Naive thymus-derived CD4-positive, alpha-beta T cell (primary cell): ENCODE measurements at places on chromosomes 7 and 10.

- H3K4me3 ChIP-seq, result no peak overlapping the region
- H3K4me1 ChIP-seq, result no peaks in the 10 kb centered on the region
- H3K27me3 ChIP-seq, result no peaks in the 10 kb centered on the region
- DNase-seq, result no peak
- H3K27ac ChIP-seq, result no peak overlapping the region
Observed at GRCh38 chr10:78552261-78552811, 516.4 kb upstream of the ZMIZ1 start.

DNA sequence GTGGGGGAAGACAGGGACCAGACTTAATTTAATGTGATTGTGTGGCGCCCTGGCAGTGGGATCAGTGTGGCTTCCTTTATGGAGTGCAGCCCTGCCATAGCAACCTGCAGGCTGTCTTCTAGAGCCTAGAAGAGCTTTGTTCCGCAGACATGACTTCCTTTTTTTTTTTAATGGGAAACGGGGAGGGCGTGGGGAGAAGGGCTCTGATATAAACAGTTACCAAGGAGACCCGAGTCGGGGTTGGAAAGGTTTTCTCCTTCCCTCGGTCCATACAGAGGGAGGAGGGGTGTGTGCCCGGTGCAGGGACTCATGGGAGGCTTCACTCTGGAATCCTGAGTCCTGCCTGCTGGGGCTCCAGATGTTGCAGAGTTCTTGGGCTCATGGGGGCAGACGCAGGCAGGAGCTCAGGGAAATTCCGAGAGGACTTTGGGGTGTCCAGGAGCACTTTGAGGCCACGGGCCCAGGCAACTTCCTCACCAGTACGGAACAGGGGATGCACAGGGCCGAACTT, 26.9 kb downstream of the TMEM120A start:
- H3K4me3 ChIP-seq, result no peak overlapping the region
- H3K27ac ChIP-seq, result no peak overlapping the region
- H3K27me3 ChIP-seq, result no peaks in the 10 kb centered on the region
- H3K36me3 ChIP-seq, result peaks cover 34% of the 10 kb centered on the region

- no peak overlapping the region for H3K27ac ChIP-seq
- no peaks in the 10 kb centered on the region for H3K27me3 ChIP-seq
Observed at GRCh38 chr7:40329601-40330153, 194.9 kb downstream of the SUGCT start.

- no peak overlapping the region for H3K4me3 ChIP-seq
- H3K27ac ChIP-seq, result no peak overlapping the region
- no peaks in the 10 kb centered on the region for H3K27me3 ChIP-seq
- DNase-seq, result no peak
Observed at GRCh38 chr7:27872356-27873275, 132.7 kb downstream of the TAX1BP1 start.

- no peak for DNase-seq
- H3K36me3 ChIP-seq, result no peaks in the 10 kb centered on the region
- H3K27me3 ChIP-seq, result no peaks in the 10 kb centered on the region
- H3K4me3 ChIP-seq, result no peak overlapping the region
- no peak overlapping the region for H3K27ac ChIP-seq
- no peaks in the 10 kb centered on the region for H3K4me1 ChIP-seq
Observed at GRCh38 chr7:91327346-91327745, 63.1 kb downstream of the FZD1 start.

DNA sequence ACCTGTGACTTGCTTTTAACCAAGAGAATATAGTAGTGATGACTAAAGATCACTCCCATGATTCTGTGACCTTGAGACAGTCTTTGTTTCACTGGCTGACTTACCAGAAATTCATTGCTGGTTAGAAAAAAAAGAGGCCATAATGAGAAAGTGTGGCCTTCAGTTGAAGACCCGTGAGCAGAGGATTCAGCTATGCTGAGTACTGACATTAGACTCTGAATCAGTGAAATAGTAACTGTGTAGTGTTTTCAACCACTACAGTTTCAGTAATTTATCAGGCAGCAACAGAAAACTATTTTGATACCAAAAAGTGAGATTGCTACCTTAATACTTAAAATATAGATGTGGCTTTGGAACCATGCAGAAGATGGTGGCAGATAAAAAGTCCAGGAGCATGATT, 298.0 kb upstream of the KCND2 start:
- H3K27me3 ChIP-seq, result no peaks in the 10 kb centered on the region
- no peaks in the 10 kb centered on the region for H3K4me1 ChIP-seq
- H3K36me3 ChIP-seq, result no peaks in the 10 kb centered on the region
- H3K4me3 ChIP-seq, result no peak overlapping the region

- H3K36me3 ChIP-seq, result no peaks in the 10 kb centered on the region
- H3K4me3 ChIP-seq, result no peak overlapping the region
Observed at GRCh38 chr10:91096274-91096673, 124.2 kb upstream of the PCGF5 start.

GRCh38 chr10:131790021-131790420, 110.8 kb upstream of the PPP2R2D start:
- no peak overlapping the region for H3K4me3 ChIP-seq
- no peaks in the 10 kb centered on the region for H3K27me3 ChIP-seq
- H3K27ac ChIP-seq, result no peak overlapping the region

DNA sequence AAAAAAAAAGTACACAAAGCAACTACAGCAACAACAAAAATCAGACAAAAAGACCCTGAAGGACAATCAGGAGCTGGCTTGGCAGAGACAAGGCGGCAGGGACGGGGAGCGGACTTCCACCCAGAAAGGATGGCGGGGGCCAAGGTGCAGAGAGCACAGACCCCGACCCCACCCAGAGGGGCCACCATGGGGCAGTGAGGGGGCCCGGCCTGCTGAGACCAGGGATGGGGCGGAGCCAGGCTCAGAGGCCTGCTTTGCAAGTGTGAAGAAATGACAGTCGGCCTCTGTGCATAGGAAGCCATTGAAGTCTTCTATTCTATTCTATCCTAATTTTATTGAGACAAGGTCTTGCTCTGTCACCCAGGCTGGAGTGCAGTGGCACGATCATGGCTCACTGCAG, 82.0 kb downstream of the ELFN1 start:
- H3K27ac ChIP-seq, result no peak overlapping the region
- DNase-seq, result no peak
- H3K27me3 ChIP-seq, result no peaks in the 10 kb centered on the region
- no peaks in the 10 kb centered on the region for H3K36me3 ChIP-seq

DNA sequence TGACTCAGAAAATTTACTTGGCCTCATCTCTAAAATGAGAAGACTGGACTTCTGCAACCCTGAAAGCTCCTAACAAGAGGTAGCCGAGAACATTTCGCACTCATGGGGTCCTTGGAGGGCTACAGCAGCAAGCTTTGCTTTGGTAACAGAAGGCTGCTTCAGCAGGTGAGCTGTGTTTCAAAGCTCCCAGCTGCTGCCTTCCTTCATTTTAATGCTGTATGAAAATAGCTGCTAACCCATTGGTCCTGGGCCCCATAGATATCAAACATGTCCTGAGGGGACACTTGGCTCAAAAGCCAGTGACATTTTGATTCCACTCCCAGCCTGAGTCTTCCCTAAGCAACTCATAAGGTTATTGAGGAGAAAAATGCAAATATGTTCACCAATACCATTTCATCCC, 14.3 kb upstream of the MALSU1 start:
- H3K27me3 ChIP-seq, result no peaks in the 10 kb centered on the region
- no peaks in the 10 kb centered on the region for H3K4me1 ChIP-seq
- H3K4me3 ChIP-seq, result no peak overlapping the region
- no peaks in the 10 kb centered on the region for H3K36me3 ChIP-seq
- no peak for DNase-seq

DNA sequence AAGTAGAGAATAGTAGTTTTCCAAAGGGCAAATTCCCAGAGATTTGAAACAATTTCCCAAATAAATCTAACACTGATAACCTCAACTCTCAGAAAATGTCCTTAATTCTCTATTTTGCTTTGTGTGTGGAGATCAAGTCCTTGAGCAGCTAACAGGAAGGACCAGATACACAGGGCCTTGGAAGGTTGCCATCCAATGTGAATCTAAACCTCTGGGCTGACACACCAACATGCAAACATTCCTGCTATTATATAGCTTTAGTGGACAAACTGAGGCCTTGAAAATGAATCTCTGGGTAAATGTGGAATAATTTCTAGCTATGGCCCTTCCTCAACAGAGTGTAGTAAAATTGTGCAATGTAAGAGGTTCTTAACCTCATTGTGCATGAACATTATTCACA, 44.1 kb upstream of the PARD3 start:
- H3K4me3 ChIP-seq, result no peak overlapping the region
- no peak for DNase-seq
- H3K27ac ChIP-seq, result no peak overlapping the region
- H3K27me3 ChIP-seq, result no peaks in the 10 kb centered on the region

DNA sequence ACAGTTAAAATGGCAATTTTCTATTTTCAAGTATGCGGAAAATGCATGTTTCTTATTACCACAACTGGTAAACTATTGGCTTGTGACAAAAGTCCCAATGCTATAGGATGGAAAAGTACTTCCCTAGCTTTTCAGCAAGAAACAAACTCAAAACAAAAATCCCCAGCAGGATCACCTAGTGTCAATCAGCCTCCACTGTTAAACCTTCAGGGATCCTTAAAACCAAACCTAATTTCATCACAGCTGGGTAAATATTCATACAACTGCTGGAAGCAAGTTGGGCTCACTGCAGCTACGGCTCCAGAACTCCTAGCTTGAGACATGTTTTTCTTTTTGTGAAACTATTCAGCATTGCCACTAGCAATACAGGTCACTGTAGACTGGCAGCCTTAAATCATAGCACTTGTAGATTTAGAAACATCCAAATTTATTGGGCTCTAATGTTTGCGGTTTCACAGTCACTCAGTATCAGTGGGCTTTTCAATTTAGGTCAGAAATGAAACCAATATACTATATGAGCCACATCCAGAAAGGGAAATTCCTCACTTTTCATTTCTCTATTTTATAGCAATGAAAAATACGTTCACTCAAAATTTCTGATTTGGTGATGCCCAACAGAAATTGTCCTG, 145.2 kb upstream of the ANK3 start:
- no peak for DNase-seq
- no peak overlapping the region for H3K27ac ChIP-seq
- no peaks in the 10 kb centered on the region for H3K4me1 ChIP-seq
- H3K36me3 ChIP-seq, result peaks cover 3% of the 10 kb centered on the region
- H3K27me3 ChIP-seq, result no peaks in the 10 kb centered on the region
- H3K4me3 ChIP-seq, result no peak overlapping the region

- H3K4me3 ChIP-seq, result no peak overlapping the region
- no peak for DNase-seq
- H3K27ac ChIP-seq, result no peak overlapping the region
- H3K27me3 ChIP-seq, result no peaks in the 10 kb centered on the region
- H3K4me1 ChIP-seq, result no peaks in the 10 kb centered on the region
Observed at GRCh38 chr7:26587536-26587935, 276.9 kb downstream of the SKAP2 start.

DNA sequence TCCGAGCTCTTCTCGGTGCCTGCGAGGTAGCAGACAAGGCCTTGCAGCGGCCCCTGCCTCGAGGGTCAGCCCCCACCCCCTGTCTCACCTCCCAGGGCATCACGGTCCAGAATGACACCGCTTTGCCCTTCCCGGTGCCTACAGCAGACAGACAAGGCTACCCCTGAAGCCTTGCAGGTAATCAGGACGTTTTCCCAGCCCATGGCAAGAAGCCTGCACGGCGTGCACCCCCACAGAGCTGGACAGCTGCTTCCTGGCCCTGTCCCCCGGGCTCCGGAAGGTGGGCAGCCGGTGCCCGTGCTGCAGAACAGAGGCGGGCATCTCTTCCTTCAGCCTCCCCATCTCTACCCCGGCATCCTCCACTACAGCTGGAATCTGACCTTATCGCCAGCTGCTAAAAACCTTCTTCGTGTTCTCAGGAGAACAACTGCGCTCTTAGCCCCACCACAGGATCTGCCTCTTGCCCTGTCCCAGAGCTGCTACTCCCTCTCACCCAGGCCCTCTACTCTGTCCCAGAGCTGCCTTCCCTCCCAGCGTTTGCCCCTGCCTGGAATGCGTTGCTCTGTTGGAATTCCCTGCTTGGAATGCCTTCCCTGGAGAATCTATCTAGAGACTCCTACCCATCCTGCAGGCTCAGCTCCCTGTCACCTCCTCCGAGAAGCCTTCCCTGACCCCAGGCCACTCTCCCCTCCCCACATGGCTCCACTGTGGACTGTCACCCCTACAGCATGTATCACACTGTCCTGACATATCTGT, 4.7 kb downstream of the MYL10 start:
- no peak overlapping the region for H3K27ac ChIP-seq
- no peaks in the 10 kb centered on the region for H3K36me3 ChIP-seq
- no peaks in the 10 kb centered on the region for H3K4me1 ChIP-seq
- no peak for DNase-seq
- H3K4me3 ChIP-seq, result no peak overlapping the region
- H3K27me3 ChIP-seq, result no peaks in the 10 kb centered on the region

DNA sequence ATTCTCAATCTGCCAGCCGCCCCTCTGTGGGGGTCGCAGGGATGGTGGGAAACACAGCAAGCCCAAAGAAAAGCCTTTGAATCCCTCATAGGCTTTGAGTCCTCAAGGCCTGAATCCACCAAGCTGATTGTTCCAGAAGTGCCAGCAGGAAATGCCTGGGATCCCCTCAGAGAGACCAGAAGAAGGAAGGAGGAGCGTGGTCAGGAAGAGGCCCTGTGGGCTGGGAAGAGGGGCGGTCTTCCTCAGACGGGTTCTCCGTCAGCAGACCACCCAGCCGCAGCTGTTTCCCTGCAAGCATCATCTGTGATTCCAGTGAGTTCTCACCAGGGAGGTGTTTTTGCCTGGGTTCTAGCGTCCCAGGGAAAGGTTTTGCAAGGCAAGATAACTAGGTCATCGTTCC, 190.0 kb upstream of the KLF6 start:
- no peak for DNase-seq
- no peaks in the 10 kb centered on the region for H3K36me3 ChIP-seq
- no peaks in the 10 kb centered on the region for H3K27me3 ChIP-seq
- peaks cover 79% of the 10 kb centered on the region for H3K4me1 ChIP-seq

DNA sequence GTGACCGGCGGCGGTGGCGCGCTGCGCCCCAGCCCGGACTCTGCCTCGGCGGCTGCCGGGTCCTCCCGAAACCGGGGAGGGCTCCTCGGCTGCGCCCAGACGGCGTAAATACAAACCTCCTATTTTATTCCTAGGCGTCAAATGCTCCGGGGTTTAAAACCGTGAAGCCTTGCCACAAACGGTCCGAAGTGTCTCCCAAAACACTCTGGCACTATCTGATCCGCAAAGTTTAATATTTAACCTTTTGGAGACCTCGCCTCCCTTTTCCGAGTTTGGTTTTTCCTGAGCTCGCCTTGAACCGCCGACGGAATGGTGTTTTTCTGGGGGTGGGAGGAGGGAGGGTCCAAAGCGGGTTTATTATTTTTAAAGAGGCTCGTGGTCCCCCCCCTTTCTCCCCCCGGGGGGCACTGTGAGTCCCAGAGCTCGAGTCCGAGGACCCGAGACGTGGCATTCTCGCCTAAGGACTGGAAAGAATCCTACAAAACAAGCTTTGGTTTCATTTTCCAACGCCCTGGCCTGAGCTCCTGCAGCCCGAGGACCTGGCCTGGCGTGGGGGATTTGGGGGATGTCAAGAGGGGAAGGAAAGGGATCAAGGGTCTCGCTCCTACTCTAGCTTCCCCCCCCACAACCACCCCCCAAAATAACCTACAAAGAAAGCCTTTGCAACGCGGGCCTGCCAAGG, 1.8 kb downstream of the TNRC18 start:
- peak overlapping the region; percentile 64 for H3K4me3 ChIP-seq
- peaks cover 38% of the 10 kb centered on the region for H3K4me1 ChIP-seq
- no peak overlapping the region for H3K27ac ChIP-seq
- peaks cover 31% of the 10 kb centered on the region for H3K27me3 ChIP-seq

GRCh38 chr10:120478386-120478785, 21.4 kb downstream of the PLPP4 start:
- no peaks in the 10 kb centered on the region for H3K27me3 ChIP-seq
- DNase-seq, result no peak
- H3K27ac ChIP-seq, result no peak overlapping the region
- no peaks in the 10 kb centered on the region for H3K36me3 ChIP-seq
- no peak overlapping the region for H3K4me3 ChIP-seq
